Osteocyte (in vitro differentiated cells): ENCODE measurements at places on chromosomes 5 and 9.

- no peak for DNase-seq
These were observed 30.9 kb upstream of the CDK20 start for GRCh38 chr9:88005240-88005639.

DNA sequence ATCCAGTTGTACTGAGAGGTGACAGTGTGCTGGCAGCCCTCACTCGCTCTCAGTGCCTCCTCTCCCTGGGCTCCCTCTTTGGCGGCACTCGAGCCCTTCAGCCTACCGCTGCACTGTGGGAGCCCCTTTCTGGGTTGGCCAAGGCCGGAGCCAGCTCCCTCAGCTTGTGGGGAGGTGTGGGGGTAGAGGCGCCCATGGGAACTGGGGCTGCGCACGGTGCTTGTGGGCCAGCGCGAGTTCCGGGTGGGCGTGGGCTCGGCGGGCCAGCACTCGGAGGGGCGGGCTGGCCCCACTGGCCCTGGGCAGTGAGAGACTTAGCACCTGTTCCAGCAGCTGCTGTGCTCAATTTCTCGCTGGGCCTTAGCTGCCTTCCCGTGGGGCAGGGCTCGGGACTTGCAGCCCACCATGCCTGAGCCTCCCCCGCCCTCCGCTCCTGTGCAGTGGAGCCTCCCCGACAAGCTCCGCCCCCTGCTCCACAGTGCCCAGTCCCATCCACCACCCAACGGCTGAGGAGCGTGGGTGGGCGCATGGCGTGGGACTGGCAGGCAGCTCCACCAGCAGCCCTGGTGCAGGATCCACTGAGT lies 342.2 kb upstream of the ZNF608 start:
- DNase-seq, result no peak

DNA sequence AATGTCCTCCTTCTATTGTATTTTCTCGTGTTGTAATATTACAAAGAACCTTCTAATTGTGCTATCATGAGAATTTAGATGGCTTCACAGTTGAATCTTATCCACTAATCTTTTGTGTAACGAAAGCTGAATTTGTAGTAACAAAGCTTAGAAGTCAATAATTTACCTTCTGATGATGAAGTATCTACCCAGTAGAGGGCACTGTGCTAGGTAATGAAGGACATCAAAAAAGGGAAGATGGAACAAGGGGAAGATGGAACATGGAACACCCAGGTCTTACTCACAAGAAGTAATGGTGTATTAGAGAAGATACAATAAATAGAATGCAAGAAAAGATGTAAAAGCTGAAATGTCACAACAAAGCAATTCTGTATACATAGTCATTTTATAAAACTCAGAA lies 131.0 kb upstream of the CCNG1 start:
- DNase-seq, result no peak

DNA sequence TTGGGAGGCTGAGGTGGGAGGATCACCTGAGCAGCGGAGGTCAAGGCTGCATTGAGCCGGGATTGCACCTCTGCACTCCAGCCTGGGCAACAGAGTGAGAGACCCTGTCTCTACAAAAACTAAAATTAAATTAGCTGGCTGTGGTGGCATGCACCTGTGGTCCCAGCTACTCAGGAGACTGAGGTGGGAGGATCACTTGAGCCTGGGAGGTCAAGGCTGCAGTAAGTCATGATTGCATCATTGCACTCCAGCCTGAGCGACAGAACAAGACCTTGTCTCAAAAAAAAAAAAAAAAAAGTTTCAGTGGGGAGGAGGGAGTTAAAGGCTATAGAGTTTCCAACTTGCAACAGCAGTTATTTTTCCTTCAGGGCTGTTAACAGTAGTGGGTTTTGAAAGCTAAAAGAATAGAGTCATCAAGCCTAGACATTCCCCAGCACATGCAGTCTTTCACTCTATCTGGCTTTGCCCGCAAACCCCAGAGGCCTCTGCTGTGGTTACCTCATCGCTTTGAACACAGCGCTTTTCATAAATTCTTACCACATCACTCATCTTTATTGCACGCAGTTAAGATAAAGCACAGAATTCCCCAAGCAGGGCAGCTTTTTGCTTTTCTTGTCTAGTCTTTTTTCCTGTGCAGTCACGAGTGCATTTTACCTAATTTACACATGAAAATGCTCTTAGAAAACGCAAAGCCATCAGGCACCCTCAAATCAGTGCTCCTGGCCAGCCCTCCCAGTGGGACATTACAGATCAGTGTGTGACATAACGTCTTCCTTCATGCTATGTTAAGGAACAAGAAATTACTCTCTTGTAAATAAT lies 8.7 kb upstream of the SLC2A8 start:
- DNase-seq, result no peak

GRCh38 chr5:177098470-177099141 lies 11.9 kb downstream of the FGFR4 start:
- DNase-seq, result no peak

DNA sequence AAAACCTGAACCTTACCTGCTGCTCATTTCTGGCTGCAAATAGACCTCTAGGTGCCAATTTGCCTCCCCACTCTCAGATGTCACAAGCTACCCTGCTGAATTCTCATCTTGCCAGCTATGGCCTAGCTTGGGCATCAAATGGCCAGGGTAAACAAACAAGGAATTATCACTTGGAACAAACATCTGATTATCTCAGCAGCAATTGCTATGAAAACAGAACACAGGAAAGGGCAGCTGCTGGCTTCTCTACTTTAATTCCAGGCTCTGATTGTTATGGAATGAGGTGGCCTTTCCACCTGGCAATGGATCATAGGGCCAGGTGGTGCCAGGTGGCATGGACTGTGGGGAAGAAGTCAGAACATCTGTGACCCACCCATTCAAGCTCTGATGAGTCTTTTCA lies 505.1 kb downstream of the TLR4 start:
- no peak for DNase-seq

DNA sequence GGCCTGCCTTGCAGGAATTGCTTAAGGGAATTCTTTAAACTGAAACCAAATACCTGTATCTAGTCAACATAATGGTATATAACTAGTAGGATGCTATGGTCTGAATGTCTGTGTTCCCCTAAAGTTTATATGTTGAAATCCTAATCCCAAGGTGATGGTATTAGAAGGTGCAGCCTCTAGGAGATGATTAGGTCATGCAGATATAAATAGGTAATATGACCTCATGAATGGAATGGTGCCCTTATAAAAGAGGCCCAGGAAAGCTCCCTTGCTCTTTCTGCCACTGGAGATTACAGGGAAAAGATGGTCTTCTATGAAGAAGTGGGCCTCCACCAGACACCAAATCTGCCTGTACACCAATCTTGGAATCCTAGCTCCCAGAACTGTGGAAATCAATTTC lies 7.4 kb upstream of the KIAA1958 start:
- DNase-seq, result no peak

DNA sequence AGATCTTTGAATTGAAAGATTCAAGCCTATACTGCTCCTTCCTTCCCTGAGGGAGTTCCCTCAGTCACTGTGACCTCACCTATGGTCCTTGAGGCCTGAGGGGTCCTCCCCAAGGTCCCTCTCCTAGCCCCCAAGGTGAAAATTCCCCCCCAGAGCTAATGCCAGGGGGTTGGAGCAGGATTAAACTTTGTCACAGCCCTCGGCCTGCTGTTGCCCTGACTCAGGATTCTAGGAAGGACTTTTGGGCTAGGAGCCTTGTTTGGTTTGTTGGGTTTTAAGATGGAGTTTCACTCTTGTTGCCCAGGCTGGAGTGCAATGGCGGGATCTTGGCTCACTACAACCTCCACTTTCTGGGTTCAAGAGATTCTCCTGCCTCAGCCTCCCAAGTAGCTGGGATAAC lies 123.2 kb downstream of the C5orf15 start:
- DNase-seq, result no peak

DNA sequence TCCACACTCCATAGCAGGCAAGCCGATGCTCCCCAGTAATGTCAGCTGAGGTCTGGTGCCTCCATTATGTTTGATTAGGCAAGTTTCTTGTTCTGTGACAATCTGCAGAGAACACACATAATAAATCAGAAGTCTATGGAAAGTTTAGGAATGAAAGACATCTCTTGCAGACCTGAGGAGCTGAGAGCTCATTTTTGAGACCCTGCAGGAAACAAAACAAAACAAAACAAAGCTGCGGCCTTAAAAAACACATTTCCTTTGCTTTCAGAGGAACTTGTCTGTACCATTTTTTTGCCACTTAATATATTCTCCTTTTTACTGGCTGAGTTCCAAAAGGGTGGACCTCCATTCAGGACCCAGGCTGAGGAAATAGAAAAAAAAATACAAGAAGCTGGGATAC lies 481.2 kb upstream of the DMAC1 start:
- DNase-seq, result no peak

- DNase-seq, result peak; percentile 87
These were observed 473.6 kb upstream of the TNC start for GRCh38 chr9:115591584-115591984.

- no peak for DNase-seq
These were observed 261.6 kb upstream of the VLDLR start for GRCh38 chr9:2359891-2360471.
